Activated CD8-positive, alpha-beta T cell treated with anti-CD3 and anti-CD28 coated beads, Interleukin-2, amount 10 ng/mL, durations not matched to agents 7 days and 5 days (primary cell): ENCODE measurements at places on chromosomes 11 and 22.

- DNase-seq: no peak
These were observed 27.5 kb downstream of the FBXO7 start for GRCh38 chr22:32501836-32502752.

- no peak for DNase-seq
These were observed 174.0 kb downstream of the TBC1D22A start for GRCh38 chr22:46936378-46936903.

GRCh38 chr11:65340226-65340625 is 6.6 kb downstream of the DPF2 start:
- DNase-seq: no peak

DNA sequence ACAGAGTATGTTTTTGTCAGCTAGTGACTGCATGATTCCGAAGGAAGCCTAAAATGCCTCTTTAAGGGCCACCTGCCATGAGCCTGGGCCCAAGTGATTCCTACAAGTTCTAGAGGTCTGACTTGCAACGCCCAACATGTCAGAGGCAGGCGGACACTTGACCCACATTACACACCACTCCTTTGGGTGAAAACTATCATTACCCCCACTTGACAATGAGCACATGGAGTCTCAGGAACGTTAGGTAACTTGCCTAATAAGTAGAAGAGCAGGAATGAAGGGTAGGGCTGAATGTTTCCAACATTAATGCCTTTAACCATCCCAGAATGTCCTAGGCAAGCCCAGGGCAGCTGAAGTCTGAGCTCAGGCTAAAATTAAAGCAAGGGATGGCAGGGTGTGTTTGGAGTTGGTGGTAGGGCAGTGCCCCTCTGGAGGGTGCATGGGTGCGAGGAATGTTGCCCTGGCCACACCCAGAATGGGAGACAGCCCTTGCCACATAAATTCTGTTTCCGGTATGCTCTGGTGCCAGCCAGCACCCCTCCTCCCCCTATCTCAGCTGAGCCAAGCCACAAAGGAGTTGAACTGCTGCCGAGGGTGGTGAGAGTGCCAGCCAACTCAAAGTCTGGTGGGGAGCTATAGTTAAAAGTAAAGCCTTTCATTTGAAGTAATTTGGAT is 2.5 kb downstream of the PLAAT2 start:
- no peak for DNase-seq

DNA sequence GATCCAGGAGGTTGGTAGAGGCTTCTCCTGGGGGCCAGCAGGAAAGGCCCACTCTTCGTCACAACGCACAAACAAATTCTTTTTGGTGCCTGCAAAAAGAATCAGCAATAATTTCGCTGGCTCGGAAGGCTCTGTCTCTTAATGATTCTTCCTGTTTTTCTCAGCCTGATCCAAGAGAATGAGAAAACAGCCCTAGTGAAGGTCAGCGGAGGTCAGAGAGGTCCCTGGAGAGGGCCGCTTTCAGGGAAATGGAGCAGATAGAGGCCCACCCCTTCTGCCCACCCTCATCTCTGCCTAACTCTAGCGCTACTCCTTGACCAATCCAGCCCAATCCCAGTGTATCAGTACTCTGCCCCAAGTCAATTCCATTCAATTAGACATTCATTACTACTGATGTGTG is 19.2 kb downstream of the LRRC55 start:
- DNase-seq: no peak
